ENCODE measurements at places on chromosomes 13 and 19.

- DNase-seq: no peak
These were observed 33.8 kb upstream of the SGCG start for GRCh38 chr13:23146811-23147625.

GRCh38 chr13:99035715-99036114, 57.9 kb upstream of the DOCK9 start:
- no peak for DNase-seq

DNA sequence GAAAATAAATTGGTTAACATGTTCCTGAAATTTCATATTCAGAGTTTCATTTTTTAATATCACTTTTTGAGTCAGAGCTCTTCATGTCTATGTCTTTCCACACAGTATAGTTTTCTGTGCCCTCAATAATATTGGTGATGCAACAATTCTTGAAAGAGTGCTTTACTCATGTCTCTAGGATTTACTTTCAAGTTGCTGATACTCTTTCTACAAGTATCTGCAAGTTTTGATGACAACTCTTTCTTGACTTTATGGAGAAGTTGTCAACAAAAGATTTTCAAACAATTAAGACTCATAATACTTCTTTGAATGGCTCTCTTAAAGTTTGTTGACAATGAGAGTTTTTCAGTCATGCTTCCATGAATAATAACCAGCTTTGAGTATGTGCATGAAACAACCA, 561.7 kb downstream of the DIAPH3 start:
- DNase-seq: no peak

DNA sequence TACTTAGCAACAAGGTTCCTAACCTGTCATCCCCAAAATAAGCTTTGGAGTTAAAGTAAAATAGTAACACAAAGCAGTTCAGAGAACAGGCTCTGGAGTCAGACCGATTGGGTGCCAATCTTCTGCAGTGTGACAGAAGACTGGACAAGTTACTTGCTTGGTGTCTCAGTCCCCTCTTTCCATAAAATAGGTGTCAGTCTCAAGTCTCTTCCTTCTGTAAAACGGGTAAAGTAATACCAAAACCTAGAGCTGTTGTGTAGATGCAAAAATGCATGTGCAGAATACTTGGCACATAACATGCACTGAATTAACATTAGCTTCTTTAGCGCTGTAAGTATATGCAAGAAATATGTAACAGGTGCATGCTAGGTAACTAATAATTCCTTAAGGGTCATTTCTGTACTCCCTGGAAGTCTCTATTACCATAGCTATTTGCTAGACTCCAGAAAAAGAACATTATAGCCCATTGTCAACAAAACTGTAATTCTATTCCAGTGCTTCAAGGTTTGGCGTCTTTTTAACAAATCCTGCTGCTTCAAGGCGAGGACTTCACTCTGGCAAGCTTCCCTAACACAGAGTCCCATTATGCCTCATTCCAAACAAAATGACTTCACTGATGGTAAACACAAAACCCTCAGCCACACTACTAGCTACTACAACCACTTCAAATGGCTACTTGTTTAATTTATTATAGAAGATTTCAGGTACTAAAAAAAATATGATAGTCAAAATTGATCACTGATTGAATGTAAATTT, 32.8 kb downstream of the ELF1 start:
- no peak for DNase-seq

DNA sequence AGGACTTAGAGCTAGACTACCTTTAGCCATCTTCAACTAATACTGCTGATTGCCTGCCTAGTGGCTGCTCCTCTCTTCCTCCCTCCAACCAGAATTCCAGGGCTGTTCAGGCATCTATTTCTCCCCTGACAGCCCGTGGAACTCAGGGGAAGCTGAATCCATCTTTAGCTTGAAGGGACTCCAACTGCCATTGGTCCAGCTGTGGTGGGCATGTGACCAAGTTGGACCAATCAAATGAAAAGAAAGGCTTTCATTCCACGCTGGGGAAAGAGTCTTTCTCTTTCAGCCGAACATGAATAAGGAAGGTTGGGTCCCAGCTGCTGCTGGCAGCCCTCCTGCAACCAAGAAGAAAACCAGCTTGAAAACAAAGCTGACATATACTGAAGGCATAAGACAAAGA, 168.5 kb upstream of the OBI1 start:
- DNase-seq: no peak

GRCh38 chr19:18397242-18398202, at the start of gene LRRC25:
LRRC25 (minus strand) TSS chr19:18397622; CDS start chr19:18396963, 659 bp downstream.
- no peak for DNase-seq

- no peak for DNase-seq
These were observed 185.8 kb downstream of the B3GLCT start for GRCh38 chr13:31385540-31385939.

- no peak for DNase-seq
These were observed 7.6 kb downstream of the COL4A1 start for GRCh38 chr13:110299283-110299840.

- DNase-seq: no peak
These were observed 86.8 kb upstream of the STARD13 start for GRCh38 chr13:33372251-33372919.

DNA sequence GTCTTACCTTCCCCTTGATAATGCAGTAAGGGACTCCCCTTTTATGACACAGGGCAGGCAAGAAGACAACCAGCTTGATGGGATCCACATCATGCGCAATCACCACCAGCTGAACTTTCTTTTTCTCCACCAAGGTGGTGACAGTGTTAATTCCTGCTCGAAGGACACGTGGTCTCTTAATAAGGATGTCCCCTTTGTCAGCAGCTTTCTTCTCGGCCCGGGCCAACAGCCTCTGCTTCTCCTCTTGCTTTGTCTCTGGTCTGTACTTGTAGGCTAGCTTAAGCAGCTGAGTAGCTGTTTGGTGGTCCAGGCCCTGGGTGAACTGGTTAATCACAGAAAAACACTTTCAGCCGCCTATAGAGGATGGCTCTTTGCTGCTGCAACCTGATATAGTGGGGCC, 8.0 kb downstream of the ZNF431 start:
- no peak for DNase-seq

DNA sequence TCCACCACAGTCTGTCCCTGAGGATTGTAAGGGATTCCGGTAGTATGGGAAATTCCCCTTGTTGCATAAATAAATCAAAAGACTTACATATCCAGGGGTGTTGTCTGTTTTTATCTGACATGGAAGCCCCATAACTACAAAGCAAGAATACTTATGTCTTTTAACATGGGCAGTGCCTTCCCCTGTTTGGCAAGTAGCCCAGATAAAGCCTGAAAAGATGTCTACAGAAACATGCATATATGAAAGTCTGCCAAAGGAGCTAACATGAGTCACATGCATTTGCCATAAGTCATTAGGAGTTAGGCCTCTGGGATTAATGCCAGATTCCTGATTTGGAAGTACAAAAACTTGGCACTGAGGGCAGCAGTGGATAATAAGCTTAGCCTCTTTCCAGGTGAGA, 62.1 kb downstream of the ZNF737 start:
- DNase-seq: no peak

Measured in activated T-cell treated with anti-CD3 and anti-CD28 coated beads for 4 hours (primary cell).